Kidney glomerular epithelial cell (primary cell): ENCODE measurements at places on chromosomes 12 and 14.

DNA sequence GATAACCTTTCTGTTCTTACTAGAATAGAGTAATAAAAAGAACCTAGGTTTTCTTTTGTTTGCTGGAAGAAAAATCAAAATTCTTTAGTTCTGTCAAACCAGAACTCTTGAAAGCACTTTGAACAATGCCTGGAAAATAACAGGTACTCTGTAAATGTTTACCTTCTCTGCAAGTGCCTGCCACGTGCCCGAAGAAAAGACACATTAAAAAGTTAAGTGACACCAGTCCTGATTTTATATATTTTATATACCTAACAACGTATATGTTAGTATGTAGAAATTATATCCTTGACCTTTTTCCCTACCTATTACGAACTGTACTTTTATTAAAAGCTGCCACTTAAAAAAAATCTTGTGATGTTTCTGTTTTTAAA lies 976 bp downstream of the THAP2 start:
- no peak for DNase-seq

DNA sequence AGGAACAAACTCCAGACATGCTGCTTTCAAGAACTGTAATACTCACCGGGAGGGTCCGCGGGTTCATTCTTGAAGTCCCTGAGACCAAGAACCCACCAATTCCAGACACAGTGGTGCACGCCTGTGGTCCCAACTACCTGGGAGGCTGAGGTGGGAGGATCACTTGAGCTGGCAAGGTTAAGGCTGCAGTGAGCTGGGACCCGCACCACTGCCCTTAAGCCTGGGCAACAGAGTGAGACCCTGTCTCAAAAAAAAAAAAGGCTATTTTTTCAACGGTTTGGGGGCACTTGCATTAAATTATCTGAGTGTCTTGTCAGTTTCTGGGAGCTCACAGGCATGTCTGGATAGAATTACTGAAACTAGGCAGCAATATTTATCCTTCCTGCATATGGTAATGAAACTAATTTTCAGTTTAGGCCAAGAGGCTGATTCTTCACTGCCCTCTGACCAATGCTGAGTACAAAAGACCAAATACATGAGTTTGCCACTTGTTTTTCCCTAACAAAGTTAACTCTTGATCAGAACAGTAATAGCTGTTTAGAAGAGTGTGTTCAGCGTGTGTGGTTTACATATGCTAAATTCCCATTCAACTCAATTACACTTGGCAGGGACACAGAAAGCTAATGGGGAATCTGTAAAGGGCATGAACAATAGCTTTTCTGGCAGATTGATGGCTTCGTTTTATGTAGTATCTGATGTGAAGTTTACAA lies 65.8 kb upstream of the RASSF3 start:
- no peak for DNase-seq

- DNase-seq = no peak
These were observed 127.3 kb downstream of the EFCAB11 start for GRCh38 chr14:89827265-89827664.

DNA sequence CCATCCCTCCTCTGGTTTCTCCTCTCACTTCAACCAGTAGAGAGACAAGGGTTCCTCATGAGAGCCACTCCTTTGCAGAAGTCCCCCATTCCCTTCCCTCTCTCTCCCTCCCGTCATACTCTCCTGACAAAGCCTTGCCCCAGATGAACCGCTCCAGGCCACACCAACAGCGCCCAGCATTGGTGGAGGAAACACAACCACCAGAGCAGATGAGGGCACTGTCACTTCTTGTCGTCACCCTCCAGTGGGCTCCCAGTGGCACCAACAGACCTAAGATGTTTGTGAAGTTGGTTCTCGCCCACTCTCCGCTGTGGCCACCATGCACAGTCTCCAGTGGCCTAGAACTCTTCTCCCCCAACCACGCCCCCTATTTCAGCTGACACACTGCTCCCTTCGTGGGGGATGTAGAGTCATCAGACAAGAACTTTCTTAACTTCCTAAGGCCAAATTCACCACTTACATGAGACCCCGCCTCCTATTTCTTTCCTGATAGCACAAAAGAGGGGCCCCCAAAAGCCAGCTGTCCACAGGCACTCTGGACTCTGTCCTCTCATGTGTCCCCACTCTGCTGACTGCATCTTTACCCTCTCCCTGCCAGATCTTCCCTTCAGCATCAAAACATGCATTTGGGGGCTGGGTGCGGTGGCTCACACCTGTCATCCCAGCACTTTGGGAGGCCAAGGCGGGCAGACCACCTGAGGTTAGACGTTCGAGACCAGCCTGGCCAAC lies 29.2 kb upstream of the PLEKHG6 start:
- DNase-seq = no peak

GRCh38 chr12:132071830-132072384 lies 72.2 kb downstream of the DDX51 start:
- peak; percentile 1 for DNase-seq

- DNase-seq = no peak
These were observed 38.0 kb upstream of the RIN3 start for GRCh38 chr14:92475451-92476187.

GRCh38 chr12:119486599-119487154 lies 106.9 kb upstream of the TMEM233 start:
- no peak for DNase-seq

- no peak for DNase-seq
These were observed 173.0 kb downstream of the CALM1 start for GRCh38 chr14:90569606-90570387.

GRCh38 chr12:110421159-110421661 lies 17.7 kb upstream of the ANAPC7 start:
- no peak for DNase-seq

DNA sequence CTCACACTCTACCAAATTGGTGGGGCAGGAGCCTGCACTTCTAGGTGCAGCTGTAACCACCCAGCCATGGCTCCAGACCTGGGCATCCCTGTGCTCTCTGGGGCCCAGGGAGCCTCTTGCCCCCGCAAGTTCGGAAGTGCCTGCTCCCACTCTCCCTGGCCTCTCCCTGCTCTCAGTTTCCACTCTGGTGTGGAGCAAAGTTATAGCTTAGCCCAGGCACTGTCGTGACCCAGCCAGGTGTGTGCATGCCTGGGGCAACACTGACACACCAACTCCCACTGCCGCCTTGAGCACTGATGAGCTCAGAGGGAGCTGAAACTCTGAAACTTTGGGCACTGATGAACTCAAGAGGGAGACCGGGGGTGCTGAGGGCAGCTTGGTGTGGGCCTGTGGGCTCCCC lies 8.7 kb upstream of the FBXO33 start:
- DNase-seq = no peak

- no peak for DNase-seq
These were observed 272.8 kb downstream of the AKAP6 start for GRCh38 chr14:32601906-32602305.

- peak; percentile 8 for DNase-seq
These were observed 126.9 kb upstream of the KRAS start for GRCh38 chr12:25377469-25378177.

DNA sequence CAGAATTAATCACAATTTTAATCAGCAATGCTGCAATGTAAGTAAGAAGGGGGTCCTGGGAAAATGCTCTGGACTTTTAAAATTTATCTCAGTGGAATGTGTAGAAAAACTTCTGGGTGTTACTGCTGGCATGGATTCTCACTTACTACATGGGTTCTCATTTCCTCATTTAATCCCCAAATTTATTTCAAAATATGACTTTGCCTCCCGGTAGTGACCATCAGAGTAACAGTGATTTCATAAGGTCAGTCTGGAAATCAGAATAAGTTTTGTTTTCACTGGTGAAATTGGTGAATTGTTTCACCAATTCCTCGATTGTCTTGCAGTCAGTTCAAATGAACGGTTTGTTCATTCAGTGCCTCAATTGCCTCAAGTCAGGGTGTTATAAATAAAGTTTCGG lies 22.3 kb upstream of the DDHD1 start:
- DNase-seq = no peak
